ENCODE measurements at places on chromosomes 5 and 9. TPM values are rescaled to one million over a fixed set of nuclear protein-coding genes. Genes with fewer than 3 reads are reported as not detected.

KIF4B gene
- total RNA-seq = 0.29 TPM

ARAP3 gene
- 71.6 TPM for total RNA-seq

BAAT gene
- total RNA-seq = 0.07 TPM

SLC6A7 gene
- not detected for total RNA-seq

TMEM215 gene
- total RNA-seq = not detected

NTMT1 gene
- total RNA-seq = 29.6 TPM

PAPPA gene
- 0.13 TPM for total RNA-seq

CTNND2 gene
- total RNA-seq = not detected

SPINK6 gene
- not detected for total RNA-seq

RIC1 gene
- 45.7 TPM for total RNA-seq

CDKN2B-AS1 gene
- total RNA-seq = 1.4 TPM

PNPLA7 gene
- 0.22 TPM for total RNA-seq

CCDC180 gene
- 0.79 TPM for total RNA-seq

ARID3C gene
- 0.07 TPM for total RNA-seq

Measured in thoracic aorta endothelial cell (primary cell).